Thoracic aorta endothelial cell (primary cell): ENCODE measurements at places on chromosomes 5 and 9. TPM values are rescaled to one million over a fixed set of nuclear protein-coding genes. Genes with fewer than 3 reads are reported as not detected.

The ACOT12 gene
- not detected in 2 replicates for total RNA-seq

The CYFIP2 gene
- 29.0 and 34.7 TPM in 2 replicates for total RNA-seq

The ASPN gene
- total RNA-seq, result under 0.01 TPM in 1 of 2 replicates, not detected in the other

The ANKRD31 gene
- total RNA-seq, result under 0.01 and 0.07 TPM in 2 replicates

The CD180 gene
- not detected in 2 replicates for total RNA-seq

The GAPT gene
- under 0.01 TPM in 1 of 2 replicates, not detected in the other for total RNA-seq

The ABO gene
- 0.13 and 0.22 TPM in 2 replicates for total RNA-seq

The FREM1 gene
- 0.07 and 0.27 TPM in 2 replicates for total RNA-seq

The RASGEF1C gene
- not detected in 2 replicates for total RNA-seq

The NR6A1 gene
- 0.27 and 1.2 TPM in 2 replicates for total RNA-seq

The DAPK1 gene
- 63.7 and 109 TPM in 2 replicates for total RNA-seq
